Esophagus mucosa (tissue), 1 donor: ENCODE measurements at places on chromosomes 1 and 21.

DNA sequence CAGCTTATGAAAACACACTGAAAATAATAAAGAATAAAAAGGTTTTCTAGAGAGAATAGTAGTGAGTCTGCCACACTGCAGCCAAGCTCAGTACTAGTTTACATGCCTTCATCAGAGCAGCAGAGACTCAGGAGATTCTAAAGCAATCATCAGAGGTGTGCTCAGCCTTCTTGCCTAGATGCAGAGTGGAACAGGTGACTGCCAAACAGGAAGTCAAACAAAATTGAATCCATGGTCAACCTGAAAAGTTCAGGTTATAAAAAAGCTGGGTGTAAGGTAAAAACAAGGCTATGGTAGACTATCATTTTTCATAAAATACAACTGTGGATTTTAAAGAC lies 165.3 kb upstream of the C1orf105 start:
- ATAC-seq: peak; percentile 38

- no peak for ATAC-seq
Observed at GRCh38 chr1:6027591-6027990, 18.1 kb upstream of the KCNAB2 start.

DNA sequence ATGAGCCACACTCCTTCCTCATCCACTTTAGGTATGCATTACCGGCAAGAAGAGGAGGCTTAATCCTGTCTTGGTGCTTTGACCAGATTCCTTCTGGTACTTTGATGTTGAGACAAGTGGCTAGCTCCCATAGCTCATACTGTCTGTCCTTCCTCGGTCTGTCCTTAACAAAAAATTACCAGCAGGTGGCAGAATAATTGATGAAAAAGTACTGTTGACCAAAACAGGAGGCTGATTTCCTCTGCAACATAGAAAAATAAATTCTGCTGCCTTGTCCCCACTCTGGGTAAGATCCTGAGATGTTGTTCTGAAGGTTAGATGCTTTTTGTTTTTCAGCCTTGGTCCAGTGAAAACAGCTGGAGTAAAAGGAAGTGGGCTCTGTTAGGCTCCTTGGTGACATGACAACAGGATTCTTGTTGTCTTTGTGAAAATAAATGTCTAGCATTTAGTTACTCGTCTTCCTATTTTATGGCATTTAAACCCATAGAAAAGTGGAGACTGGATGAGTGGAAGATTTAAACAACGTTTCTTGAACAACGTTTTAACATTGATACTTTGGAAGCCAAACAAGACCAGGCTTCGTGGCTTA lies 11.2 kb upstream of the HJV start:
- no peak for ATAC-seq

GRCh38 chr1:41432481-41433280 lies 51.8 kb downstream of the EDN2 start:
- ATAC-seq: peak; percentile 93

DNA sequence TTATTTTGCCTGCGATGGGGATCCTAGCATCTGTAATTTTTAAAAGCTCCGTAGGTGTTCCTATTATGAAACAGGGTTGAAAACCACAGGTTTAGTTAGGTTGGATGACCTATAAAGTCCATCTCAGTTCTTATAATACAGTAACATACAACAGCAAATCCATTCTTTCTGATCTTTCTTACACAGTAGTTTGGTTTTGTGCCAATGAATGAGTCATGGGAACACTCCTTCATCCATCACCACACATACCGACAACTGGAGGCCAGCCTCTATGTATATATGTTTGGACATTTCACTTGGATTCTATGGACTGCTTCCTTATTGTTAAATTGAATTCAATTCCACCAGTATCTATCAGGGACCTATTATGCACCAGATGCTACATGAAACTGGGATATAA lies 118.4 kb upstream of the L1TD1 start:
- ATAC-seq: peak; percentile 81

DNA sequence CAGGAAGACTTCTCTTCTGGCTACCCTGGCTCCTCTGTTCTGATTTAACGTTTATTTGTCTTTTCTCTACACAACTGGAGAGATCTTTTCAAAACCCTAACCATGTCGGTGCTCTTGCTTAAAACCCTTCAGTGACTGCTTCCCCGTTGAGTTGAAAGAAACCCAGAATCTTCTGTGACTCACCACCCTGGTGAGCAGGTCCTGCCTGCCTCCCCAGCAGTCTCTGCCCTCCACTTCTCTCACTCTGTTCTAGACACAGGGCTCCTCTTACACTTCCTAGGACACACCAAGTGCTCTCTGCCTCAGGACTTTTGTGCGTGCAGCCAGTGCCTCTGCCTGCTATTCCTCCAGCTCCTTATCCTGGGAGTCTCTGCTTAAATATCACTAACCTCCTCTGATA lies 131.4 kb downstream of the IER5 start:
- peak; percentile 93 for ATAC-seq

GRCh38 chr1:65027666-65028358 lies 61.5 kb upstream of the JAK1 start:
- peak; percentile 50 for ATAC-seq

DNA sequence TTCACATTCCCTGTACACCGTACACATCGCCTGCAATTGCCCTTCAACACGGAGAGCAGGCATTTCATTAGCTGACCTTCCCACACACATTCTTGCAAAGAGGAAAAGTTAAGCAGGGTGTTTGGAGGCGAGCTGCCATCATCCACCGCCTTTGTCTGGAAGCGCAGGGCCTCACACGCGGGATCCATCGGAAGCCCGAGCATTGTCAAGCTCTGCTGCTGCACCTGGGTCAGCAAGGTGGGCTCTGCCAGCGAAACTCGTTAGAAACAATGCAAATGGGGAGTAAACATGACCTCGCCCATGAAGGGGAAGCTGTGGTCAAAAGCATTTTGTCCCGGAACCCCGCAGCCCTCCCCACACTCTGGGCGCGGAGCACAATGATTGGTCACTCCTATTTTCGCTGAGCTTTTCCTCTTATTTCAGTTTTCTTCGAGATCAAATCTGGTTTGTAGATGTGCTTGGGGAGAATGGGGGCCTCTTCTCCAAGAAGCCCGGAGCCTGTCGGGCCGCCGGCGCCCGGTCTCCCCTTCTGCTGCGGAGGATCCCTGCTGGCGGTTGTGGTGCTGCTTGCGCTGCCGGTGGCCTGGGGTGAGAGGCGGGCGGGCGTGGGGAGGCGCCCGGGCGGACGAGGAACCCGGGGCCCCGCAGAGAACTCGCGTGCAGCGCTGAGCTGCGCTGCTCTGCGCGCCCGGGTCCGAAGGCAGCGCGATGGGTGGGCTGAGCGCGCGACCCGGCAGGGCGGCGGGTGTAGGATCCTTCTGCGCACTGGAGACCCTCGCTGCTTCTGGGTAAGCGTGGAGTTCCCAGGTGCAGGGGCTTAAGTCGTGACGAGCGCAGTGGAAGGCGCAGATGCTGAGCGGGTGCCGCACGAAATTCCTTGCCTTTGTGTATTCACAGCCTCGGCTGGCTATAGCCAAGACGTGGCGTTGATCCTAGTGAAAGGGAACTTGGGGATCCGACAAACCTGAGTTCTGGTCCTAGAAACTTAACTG lies at the start of gene CR1:
Gene CR1 (plus strand): TSS at position 357 of the 992 bp plus-strand sequence. CDS start 111 bp downstream, at position 468.
- ATAC-seq: peak; percentile 46

GRCh38 chr1:9071554-9072235 lies 2.3 kb upstream of the SLC2A5 start:
- ATAC-seq: peak; percentile 11

DNA sequence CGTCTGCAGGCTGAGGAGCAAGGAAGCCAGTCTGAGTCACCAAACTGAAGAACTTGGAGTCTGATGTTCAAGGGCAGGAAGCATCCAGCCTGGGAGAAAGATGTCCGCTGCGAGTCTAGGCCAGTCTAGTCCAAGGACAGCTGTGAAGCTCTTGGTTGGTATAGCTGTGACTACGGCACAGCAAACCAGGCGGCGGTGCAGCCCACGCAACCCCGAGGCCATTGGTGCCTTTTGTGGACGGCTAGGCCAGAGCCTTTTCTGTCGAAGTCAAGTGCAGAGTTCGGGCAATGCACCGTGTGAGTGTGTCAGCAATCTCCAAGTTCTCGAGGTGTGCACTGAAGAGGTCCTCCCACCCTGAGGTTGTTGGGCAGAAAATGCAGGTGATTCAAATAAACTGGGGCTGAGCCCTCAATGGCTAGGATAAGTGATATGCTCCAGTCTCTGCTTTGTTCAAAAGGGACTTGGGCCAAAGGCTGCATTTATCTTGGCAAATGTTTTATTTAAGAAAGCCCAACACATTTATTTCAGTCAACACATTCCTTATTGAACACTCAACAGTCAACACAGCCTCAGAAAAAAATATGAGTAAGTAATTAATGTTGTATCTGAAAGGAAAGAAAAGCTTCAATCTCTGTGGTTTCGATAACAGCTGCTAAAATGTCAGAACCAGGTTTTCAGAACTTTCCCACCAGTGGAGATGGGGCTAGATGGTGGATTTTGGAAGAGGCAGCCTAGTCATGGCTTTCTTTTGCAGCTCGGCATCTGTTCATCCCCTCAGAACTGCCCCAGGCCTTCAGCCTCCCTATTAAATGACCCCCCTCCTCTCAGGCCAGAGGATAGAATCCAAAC lies 78.1 kb upstream of the COX20 start:
- ATAC-seq: no peak

DNA sequence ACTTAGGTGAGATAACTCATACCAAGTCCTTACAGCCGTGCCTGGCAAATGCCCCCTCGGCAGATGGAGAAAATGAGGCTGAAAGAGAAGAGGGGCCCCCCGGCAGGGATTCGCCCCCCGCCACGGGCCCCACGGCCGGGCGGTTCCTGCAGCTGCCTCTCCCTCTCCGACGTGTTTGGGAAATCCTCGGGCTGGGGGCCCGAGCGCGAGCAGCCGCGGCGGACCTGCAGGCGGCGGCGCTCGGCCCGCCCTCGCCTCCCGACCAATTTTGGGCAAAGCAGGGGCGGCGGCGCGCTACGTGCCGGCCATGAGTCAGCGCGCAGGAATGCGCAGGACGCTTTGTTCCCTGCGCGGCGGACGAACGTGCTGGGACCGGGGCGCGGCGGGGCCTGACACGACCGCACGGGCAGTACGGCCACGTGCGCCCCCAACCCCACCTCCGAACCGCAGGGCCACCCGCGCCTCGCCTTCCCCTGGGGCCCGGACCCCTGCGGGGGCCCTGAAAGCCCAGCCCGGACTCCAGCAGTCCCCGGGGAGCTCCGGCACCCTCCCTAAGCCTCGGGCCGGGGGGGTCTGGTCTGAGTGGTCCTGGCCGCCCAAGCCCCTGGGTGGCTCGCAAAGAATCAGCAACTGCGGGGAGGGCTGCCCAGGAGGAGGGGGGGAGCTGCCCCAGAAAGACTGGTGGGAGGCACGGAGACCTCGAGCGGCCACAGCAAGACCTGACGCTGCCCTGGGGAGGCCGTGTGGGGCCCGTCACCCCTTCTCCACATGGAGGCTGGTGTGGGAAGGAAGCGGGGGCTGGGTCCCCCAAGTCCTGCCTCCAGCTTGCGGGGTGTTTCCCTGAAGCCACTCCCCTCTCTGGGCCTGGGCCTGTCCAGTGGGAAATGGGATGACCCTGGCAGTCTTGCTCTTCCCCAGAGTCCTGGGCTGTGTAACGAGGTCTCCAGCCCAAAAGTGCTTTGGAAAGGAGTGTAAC lies 11.9 kb upstream of the EDN2 start:
- peak; percentile 68 for ATAC-seq

GRCh38 chr1:224774378-224774777 lies 155.1 kb upstream of the DNAH14 start:
- ATAC-seq: peak; percentile 52

GRCh38 chr1:206809504-206810084 lies 37.3 kb upstream of the IL10 start:
- peak; percentile 47 for ATAC-seq

DNA sequence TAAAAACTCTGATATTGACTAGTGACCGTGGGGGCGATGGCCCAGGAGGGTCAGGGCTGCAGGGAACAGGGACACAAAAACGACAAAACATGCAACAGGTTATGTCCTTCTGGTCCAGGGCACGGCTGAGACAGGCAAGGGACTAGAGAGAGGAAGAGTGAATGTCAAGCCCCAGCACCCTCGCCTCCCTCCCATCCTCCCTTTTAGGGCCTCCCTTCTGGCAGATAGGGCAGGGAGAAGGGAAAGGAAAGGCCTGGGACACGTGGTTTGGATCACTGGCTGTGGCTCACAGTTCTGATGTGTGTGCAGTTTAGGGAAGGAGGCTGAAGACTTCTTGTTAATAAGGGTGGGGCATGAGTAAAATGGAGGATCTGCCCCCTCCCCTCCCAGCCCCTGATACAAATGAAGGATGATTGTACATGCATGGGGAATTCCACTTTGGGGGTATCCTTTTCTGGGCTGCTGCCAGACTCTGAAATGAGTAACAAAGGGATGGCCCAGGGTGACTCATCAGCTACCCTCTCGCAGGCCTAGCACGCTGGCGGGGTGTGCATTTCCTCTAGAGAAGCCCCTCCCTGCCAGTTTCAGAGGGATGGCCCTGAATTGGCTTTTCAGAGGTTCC lies 14.2 kb downstream of the CAPN2 start:
- peak; percentile 87 for ATAC-seq

DNA sequence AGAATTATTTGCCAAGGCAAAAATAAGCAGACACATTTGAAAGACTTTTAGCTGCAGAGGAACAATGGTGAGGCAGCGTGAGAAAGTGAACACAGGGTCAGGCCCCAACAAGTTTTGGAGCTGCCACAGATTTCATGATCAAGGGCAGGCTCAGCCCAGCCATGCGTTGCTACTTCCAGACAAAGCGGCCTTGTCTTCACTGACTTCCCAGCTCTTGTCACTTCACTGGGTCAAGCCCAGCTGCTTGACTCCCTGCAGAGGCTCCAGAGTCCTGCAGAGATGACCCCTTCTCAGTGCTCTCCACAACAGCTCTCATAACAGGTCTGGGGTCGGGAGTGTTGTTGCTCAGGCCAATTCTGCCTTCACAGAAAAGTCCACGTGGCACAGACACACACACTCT lies 35.8 kb downstream of the HHAT start:
- ATAC-seq: peak; percentile 73

DNA sequence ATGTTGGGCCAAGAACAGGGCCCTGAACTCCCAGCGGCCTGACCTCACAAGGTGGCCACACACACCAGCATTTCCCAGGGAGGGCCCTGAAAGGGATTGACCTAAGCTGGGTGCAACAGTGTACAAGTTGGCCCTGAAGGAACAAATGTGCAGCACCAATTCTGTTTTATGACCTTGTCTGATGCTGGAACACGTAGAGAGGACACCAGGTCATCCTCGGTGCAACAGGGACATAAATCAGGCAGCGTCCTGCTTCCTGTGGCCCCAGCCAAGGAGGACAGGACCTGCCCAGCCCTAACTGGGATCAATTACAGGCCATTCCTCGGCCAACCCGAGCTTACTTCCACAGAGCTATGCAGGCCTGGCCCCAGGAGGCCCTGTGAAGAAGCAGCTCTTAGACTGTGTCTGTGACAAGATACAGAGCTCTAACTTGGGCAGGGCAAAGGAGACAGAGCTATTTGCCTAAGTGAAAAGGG lies 12.8 kb upstream of the PHC2 start:
- ATAC-seq: no peak

GRCh38 chr21:31865429-31865970 lies 7.3 kb upstream of the HUNK start:
- no peak for ATAC-seq

DNA sequence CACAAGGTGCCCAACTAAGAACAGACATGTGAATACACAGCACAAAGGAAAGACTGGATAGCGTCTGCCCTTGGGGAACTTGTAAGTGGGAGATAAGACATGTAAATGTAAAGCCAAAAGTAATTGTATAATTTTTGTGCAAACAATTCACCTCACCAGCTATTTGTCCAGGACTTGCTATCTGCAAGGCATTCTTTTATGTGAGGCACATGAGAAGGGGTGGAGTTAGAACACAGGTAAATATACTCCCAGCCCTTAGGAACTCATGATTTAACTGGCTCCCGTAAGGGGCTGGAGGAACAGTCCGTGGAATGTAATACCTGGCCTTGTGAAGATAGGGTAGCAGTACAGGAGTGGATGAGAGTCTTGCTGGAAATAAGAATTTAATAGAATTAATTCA lies 61.3 kb downstream of the CDK18 start:
- no peak for ATAC-seq

GRCh38 chr1:167717351-167717750 lies 4.4 kb upstream of the MPZL1 start:
- ATAC-seq: no peak
